ENCODE measurements at places on chromosomes 5 and 9.

- DNase-seq: peak; percentile 34
Observed at GRCh38 chr9:21559402-21560280, 77.5 kb upstream of the IFNE start.

DNA sequence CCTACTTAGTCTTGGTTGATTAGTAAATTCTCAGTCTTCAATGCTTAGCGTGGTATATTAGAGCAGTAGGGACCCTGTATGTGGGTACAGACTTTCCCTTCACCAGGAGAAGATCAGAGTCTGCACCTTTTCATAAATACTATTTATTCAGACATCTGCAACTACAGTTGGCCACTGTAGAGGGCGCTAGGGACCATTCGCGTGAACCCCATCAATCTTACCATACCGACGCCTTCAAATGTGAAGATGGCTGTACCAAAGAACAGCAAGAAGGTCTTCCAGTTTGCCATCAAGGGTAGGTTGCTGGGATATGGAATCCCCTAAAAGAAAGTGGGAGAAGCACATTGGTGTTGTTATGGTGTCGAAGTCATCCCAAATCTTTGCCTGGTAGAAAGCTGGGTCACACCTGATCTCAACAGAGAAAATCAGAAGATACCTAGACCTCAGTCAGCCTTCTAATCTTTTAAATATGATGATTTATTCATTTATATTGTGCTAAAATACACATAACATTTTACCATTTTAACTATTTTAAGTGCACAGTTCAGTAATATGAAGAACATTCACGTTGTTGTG lies 19.1 kb downstream of the SLC36A3 start:
- no peak for DNase-seq

- no peak for DNase-seq
Observed at GRCh38 chr5:100855937-100856430, 47.1 kb downstream of the ST8SIA4 start.

DNA sequence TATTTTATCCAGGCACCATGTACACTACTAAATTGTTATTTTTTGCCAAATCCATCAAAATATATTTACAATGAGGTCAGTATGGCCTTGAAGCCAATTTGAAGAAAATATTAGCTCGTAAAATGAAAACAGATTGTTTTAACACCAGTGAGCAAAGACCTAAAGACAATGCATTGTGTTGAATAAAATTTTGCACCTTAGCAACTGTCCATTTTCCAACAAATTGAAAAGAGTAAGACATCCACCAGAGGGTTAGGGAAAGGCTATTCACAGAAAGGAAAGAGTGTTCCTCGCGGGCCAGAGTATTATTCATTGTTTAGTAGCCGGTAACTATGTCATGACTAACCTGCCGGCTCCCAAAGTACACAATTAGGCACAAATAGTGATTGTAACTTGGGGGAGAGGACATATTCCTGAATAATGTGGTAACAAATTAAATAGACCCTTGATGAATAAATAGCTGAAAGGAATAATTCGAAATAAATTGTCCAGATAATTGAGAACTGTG lies 213.3 kb downstream of the DNAH5 start:
- DNase-seq: no peak

Measured in CD4-positive, alpha-beta T cell treated with Interleukin-15 for 1 hour (primary cell).